ENCODE measurements at places on chromosomes 11 and 22. TPM values are rescaled to one million over a fixed set of nuclear protein-coding genes. Genes with fewer than 3 reads are reported as not detected.

The KCNJ5 gene
- total RNA-seq = not detected

The ME3 gene
- 5.3 TPM for total RNA-seq

- DNase-seq = no peak
Measured at GRCh38 chr11:76756341-76756741, 26.8 kb upstream of the TSKU start.

GRCh38 chr11:45366619-45367190, 80.6 kb upstream of the SYT13 start:
- DNase-seq = no peak

- no peak for DNase-seq
Measured at GRCh38 chr11:87114093-87114492, 76.4 kb downstream of the TMEM135 start.

DNA sequence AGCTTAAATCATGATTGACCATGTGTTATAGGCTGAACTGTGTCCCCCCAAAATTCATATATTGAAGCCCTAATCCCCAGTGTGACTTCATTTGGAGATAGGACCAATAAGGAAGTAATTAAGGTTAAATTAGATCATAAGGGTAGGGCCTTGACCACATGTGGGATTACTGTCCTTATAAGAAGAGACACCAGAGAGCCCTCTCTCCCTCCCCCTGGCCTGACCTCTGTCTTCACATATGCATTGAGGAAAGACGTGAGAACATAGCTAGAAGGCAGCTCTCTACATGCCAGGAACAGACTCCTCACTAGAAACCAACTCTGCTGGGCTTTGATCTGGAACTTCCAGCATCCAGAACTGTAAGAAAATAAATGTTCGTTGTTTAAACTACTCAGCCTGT, 13.6 kb upstream of the NUP50 start:
- DNase-seq = no peak

DNA sequence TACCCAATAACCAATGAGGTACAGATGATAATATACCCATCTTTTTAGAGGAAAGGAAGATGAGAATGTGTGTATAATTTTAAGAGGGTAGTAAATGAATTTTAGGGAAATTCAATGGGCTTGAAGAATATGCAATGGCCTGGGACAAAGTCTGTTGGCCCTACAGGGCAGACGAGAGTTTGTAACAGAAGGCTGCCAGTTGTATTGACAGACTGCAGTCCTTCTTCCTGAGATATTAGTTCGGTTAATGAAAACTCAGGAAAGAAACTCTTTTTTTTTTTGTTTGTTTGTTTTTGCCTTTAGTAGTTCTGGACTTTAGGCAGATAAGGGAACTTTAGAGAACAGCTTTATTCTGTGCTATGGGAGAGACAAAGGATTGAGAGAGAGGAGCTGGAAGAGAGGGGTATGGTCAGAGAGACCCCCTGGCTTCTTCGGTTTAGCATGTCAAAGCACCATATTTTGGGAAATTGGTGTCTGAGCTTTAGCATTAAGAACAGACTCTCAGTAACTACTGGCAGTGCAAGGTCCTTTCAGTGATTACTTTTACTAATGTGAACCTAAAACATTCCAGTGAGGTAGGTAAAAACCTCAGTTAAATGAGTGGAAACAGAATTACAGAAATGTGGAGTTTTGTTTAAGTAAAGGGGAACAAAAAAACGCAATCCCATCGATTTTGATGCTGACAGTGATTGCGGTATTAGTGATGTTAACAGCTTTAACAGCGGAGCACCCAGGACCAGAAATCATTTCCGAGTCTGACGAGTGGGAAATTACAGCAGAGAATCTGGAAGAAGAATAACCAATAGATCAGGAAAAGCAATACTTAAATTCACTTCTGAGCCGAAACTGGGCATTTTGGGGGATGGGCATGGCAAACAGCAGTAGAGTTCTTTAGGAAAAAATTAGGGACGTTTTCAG, 644 bp upstream of the NAALAD2 start:
- DNase-seq = no peak

- no peak for DNase-seq
Measured at GRCh38 chr11:6927030-6927617, 898 bp downstream of the ZNF215 start.

DNA sequence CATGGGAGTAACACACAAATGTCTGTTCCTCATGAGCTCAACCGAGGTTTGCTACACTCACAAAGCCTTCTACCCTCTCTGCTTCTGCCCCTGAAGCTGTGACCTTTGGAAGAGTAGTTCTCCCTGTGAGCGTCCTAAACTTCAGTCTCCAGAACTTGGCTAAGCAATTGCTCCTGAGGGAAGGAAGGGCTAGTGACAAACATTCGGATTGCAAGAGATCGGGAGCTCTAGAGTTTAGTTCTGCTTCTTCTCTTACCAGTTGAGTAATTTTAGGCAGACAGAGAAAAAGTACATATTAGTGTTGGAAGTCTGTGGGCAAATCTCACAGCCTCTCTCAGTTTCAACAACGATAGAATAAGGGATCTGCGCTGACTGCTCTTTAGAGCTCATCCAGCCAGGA, 27.3 kb upstream of the ELF5 start:
- DNase-seq = no peak

GRCh38 chr11:126639692-126640091, 284.2 kb downstream of the ST3GAL4 start:
- DNase-seq = no peak

- no peak for DNase-seq
Measured at GRCh38 chr11:31810779-31811647, at the start of gene PAX6. Gene PAX6, minus strand, starts transcription at chr11:31811322. Its CDS starts 4,911 bp downstream, at chr11:31806411.

- DNase-seq = no peak
Measured at GRCh38 chr11:96319898-96320656, 22.9 kb downstream of the MAML2 start.

- no peak for DNase-seq
Measured at GRCh38 chr11:119788911-119789560, 60.0 kb upstream of the NECTIN1 start.

DNA sequence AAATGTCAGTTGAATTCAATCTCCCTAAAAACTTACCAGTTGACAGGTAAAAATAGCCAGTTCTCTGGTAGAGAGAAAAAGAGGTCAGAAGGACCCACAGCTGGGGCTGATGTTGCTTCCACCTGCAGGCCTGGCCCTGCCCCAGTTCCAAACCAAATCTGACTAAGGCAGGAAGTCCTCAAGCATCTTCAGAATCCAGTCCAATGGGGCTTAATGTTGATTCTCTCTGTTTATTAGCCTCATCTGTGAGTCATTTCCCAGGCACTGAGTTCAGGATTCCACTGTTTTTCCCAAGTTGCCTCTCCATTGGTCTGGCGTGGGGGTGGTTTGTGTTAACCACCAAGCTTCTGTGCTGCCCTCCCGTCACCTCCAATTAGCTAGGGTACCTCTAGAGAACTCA, 601.8 kb downstream of the INSC start:
- DNase-seq = no peak

Measured in activated T-cell treated with anti-CD3 and anti-CD28 coated beads, Interleukin-2, amount 50 U/mL, for 4 hours (primary cell).